ENCODE measurements at places on chromosomes 13 and 19.

GRCh38 chr13:112979406-112979902, 10.4 kb downstream of the MCF2L start:
- DNase-seq = no peak

GRCh38 chr19:10644260-10645007, 9.7 kb upstream of the ILF3 start:
- DNase-seq = peak; percentile 74

GRCh38 chr19:19405971-19406877, 749 bp downstream of the GATAD2A start:
- DNase-seq = no peak

DNA sequence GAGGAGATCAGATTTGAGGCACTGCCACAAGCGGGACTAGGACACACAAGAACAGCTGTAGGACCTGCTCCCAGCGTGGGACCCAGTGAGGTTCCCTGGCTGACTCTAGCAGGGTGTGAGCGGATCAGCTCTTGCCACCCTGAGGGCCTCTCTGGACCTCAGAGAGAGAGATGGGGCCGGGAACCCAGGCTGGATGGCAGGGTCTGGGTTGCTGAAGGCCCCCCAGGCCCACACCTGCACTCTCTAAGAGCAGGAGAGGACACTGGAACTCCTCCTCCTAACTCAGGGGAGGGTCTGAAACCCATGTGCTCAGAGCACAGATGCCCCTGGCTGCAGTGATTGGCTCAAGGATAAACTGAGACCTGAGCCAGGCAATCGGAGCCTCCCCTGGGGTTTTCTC, 13.5 kb upstream of the IL4I1 start:
- no peak for DNase-seq

DNA sequence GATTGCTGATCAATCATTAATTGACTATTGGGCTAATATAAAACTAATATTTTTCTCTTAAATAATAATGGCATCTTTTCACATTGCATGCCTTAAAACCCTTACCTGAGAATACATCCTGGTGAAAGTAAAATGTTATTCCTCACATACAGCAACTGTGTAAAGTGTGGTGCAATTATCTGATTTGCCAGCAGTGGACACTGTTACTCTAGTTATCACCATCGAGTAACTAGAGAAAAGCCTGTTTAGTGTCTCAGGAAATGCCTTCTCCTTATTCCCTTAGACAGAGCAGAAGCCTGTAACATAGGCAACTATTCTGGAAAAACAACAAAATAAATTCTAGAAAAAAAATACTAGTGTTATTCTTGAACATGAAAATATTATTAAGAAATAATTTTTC, 459.8 kb downstream of the FGF14 start:
- no peak for DNase-seq

GRCh38 chr13:103288114-103288513, 221.9 kb upstream of the SLC10A2 start:
- no peak for DNase-seq

DNA sequence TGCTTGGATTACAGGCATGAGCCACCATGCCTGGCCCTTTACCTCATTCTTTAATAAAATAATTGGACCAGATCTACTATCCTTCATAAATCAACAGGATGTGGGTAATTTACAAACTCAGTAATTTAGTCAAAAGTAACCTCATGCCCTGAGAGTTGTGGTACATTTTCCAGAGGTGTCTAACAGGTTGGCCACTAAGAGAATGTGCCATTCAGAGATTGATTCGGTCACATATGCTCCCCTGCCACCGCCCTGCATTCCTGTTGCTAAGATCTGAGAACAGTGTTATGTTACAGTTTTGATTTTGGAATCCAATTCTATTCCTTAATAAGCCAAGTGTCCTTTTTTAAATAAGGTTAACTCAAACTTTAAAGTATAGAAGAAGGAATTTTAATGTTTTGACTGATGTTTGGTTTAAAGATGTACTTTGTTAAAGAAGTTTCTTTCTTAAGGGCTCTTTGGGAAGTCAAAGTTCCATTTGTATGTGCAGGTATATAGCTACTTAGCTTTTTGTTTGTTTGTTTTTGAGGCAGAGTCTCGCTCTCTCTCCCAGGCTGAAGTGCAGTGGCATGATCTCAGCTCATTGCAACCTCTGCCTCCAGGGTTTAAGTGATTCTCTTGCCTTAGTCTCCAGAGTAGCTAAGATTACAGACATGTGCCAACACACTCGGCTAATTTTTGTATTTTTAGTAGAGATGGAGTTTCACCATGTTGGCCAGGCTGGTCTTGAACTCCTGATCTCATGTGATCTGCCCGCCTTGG, 29.2 kb downstream of the PHF11 start:
- DNase-seq = no peak

DNA sequence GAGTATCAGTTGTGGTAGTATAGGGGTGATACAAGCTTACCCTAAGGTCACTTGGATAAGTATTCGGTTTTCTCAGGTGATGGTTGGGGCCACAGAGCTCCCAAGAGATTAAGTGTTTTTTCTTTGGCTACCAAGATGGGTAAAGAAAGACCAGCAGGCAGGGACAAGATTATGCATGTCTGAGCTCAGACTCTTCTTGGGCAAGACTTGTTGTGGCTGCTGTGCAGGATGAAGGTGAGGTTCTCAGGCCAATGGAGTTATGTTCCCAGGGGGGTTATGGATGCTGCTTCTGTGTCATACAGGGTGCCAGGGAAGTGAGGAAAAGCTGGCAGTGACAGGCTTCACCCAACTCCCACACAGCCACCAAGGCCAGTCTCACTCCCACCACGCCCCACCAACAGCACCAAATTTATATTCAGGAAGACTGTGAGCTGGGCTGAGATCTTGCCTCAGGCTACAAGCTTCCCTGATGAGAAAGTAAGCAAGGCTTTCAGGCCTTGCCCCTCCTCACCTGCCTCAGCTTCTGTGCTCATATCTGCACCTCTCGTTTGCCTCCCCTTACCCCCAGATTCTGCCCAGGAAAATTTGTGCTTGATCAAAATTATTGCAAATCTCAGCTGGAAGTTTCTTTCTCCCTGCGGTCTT, 511.8 kb upstream of the SLITRK1 start:
- no peak for DNase-seq

GRCh38 chr13:114069376-114070097, 62.9 kb downstream of the RASA3 start:
- no peak for DNase-seq

- DNase-seq = no peak
Measured at GRCh38 chr19:1618157-1619093, 13.2 kb upstream of the UQCR11 start.

GRCh38 chr13:37295071-37295470, 189.6 kb upstream of the CSNK1A1L start:
- no peak for DNase-seq

DNA sequence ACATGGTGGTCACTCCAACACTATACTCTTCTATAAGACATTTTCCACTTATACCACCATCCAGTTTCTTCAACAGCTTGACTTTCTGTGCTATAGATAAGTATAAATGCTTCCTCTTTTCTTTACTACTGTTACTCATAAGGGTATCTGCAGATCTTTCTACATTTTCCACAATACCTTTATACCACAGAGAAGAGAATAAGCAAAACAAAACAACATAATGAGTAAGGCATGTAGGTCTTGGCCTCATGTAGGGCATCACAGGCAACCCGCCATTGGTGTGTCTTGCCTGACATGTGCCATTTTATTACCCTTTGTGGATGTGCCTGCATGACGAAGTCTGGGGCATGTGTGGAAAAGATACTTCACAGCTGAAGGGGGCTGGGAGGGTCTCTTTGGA, 265.3 kb upstream of the STARD13 start:
- DNase-seq = no peak

DNA sequence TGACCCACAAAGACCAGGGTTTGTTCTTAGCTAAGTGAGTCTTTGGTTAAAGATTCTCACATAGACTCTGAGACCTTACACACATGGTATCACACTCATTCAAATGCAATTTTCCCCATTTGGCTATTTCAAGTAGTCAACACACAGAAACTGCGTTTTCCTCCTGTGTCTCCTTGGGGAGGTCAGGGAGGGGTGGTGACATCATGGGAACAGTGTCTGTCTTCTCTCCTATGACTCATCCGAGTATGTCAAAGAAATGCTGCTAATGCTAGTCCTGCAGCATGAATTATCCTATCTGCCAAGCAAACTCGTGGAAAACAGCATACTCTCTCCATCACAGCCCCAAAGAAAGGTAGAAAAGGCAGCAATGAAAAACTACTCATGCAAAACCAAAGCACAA, 100.2 kb downstream of the ENOX1 start:
- DNase-seq = no peak

DNA sequence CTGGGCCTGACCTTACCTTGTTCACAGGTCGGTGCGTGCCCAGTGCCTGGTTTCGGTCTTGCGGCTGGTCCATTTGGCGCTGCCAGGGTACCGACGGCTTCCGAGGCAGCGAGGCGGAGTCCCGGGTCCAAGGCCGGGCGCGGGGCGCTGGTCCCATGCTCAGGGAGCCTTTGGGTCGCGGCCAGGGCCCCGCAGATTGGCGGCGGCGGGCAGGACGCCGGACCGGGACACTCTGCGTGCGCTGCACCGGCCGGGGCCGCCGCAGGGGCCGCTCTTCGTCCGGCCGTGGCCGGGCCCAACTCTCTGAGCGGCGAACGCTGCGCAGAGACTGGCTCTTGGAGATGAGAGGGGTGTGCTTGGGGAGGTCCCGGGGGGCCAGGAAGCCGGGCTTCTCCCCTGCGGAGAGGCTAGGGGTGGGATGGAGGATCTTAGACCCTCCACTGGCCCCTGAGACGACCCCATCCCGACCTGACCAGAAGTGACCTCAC, 3.4 kb upstream of the WIZ start:
- no peak for DNase-seq

GRCh38 chr13:110264685-110265275, 42.2 kb downstream of the COL4A1 start:
- DNase-seq = no peak

DNA sequence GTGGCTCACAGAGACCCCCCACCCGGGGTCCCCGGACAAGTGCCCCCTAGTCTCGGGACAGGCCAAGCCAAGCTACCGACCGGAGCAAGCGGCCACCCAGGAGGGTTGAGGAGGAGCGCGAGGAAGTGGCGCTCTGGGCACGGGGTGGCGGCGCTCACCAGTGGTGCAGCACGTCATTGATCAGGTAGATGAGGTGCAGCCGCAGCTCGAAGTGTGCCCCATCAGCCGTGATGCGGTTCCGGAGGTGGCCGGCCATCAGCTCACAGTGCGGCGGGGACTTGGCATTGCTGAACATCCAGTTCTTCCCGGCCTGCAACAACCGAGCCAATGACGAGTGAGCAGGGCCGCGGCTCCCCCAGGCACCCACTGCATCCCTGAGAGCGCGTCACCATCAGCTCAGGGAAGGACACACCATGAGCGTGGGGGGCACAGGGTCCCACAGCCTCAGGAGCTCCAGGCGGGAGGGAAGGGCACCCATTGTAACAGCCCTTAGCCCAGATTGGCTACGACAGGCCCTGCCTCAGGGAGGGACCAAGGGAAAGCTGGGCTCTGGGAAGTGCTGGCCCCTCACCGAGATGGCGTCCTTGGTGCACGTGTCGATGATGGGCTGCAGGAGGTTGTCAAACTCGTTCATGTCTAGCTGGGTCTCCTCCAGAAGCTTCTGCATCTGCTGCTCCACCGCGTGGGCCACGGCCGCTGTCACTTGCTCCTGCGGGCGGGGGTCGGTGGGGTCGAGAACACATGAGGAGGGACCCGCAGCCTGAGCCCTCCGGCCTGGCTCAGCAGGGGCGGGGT, 9.6 kb downstream of the CHERP start:
- no peak for DNase-seq

DNA sequence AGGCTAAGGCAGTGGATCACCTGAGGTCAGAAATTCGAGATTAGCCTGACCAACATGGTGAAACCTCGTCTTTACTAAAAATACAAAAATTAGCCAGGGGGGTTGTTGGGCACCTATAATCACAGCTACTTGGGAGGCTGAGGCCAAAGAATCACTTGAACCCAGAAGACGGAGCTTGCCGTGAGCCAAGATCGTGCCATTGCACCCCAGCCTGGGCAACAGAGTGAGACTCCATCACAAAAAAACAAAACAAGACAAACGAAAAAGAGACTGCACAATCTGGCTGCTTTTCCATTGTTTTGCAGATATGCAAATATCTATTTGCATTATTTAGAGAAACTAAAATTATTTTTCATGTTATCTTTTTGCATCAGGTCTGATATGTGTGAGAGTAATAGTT, 83.6 kb downstream of the ZNF486 start:
- no peak for DNase-seq

GRCh38 chr13:50188696-50189095, 173.5 kb downstream of the KCNRG start:
- no peak for DNase-seq

DNA sequence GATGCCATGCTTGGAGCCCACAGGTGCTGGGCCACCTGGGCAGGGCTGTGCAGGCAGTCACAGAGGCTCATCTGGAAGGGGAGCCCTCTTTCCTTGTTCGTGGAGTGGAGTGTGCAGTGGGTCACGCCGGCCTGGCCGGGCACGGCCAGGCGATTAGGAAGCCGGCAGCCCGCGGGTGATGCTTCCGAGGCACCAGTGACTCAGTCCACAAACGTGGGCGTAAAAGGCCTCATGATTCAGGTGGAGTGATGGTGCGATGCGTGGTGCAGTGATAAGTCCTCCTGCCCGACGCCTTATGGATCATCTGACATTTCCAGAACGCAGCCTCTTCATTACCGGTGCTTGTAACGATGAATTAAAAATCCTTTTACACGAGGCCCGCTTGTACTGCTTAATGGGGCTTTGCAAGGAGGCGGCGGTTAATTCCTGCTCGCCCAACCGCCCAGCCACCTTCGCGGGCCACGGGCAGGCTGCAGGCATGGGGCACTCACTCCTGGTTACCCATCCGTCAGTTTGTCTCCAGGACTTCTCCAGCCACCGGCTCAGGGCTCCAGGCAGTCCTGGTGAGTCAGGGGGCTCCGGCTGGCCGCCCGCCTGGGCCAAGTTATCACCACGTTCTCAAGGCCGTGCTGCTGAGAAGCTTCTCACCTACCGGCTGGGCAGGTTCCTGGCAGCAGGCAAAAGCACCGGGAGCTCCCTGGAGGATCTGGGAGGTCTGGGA, 172.4 kb downstream of the KDM4B start:
- DNase-seq = no peak

DNA sequence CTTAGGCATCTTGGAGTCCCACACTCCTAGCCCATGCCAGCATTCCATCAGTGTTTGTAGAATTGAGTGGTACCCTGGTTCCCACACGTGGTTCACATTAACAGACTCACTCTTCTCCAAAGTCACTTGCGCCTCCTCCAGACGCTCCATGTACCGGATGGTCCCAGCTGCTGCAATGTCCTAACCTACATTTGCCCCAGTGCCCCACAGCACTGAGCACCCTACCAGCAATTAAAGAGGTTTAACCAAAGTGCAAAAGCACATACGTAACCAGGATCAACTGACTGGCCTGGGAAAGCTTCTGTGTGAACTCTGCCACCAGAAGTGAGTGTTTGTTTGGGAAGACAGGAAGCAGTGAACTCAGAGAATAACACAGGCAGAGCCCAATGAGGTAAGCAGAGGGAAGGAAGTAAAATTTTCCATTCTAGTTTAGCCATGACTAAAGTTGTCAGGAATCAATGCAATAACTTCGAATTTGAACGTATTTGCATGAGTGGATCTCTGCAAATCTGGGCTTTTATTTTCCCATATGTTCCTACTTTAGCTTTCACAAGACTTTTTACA, 7.3 kb upstream of the MEDAG start:
- DNase-seq = no peak

Measured in activated CD4-positive, alpha-beta T cell treated with anti-CD3 and anti-CD28 coated beads, Interleukin-2, amount 50 U/mL, for 24 hours (primary cell).